ENCODE measurements at places on chromosomes 5 and 9.

- DNase-seq = peak; percentile 59
These were observed 88.7 kb upstream of the FAM169A start for GRCh38 chr5:74954919-74955318.

- peak; percentile 94 for DNase-seq
These were observed 5.2 kb upstream of the RPL26L1 start for GRCh38 chr5:172953776-172954675.

GRCh38 chr9:37029776-37030610 is 4.1 kb downstream of the PAX5 start:
- DNase-seq = no peak

DNA sequence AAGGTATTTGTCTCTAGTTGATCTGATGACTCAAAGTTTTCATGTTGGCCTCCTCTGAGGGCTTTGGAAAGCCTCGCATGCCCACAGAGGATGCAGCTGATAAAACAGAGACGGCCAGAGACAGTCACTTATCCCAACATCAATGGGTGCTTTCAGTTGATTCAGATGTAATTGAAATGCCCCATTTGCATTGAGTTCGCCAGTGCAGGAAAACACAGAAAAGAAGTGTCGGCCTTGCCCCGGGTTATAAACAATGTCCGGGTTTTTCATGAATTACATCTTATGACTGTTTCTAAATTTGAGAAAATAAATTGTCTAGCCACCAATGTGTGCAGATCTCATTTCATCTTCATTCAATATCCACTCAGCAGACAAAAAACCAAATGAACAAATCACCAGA is 42.2 kb upstream of the ICE1 start:
- DNase-seq = no peak

DNA sequence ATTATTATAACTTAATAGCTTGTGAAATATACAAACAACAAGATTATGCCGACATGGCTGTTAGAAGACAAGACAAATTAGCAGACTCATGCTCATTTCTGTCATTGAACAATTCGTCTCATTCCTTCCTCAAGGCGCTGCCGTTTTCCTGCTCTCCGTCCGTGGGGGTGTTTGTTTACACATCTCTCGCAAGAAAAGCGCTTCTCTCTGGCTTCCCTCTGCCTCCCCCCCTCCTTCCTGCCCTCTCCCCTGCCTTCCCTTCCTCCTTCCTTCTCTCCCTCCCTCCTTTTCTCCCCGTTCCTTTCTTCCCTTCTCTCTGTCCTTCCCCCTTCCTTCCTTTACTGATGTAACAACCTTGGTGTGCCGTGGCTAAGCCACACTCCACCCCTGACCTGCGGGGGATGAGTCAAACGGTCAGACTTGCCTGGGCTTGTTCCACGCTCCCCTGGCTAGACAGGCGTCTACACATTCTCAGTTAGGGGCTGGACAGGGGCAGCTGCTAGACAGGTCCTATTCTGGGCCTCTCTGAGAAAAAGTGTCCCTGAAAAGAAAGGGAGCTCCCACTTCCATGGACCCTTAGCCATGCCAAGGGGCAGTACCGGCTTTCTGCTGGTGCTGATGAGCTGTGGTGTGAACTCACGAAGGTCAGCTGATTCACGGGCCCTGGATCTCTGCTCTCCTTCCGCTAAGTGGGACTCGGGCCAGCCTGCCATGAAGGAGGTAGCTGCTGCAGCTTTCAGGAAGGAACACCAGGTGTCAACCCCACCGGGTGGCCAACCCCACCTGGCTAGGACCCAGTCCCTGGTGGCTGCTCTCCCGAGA is 32.0 kb upstream of the SPTLC1 start:
- DNase-seq = peak; percentile 87

DNA sequence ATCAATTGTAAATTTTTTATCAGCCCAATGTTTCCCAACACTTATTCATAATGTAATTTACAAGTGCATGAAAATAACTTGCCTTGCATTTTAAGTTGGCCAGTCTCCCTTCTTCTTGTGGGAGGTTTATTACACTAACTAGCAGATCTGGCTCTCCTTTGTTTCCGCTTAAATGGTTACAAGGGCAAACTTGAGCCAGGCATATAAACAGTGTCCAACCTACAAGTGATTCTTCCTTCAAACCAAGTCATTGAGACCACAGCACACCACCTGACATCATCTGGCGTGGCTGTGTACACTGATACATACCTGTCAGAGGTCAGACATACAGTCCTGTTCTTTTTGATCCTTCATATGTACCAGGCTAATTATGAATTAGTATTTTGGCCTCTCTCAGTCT is 80.1 kb downstream of the ALDH1A1 start:
- no peak for DNase-seq

- DNase-seq = peak; percentile 17
These were observed 1.8 kb downstream of the ARRDC1 start for GRCh38 chr9:137607141-137607857.

DNA sequence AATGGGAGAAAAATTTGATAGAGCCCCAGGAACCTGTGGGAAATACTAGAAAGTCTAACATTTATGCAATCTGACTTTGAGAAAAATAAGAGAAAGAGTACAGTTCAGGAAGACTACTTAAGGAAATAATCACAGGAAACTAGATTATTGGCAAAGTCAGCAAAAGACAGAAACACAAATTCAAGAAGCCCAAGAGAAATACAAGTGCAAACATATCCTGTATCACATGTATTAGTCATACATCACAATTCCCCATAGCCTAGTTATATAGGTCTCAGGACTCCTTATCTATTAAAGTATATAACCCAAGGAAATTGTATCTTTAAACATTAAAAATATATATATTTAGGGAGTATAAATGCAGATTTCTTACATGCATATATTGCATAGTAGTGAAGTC is 100.8 kb downstream of the HOMER1 start:
- DNase-seq = no peak

DNA sequence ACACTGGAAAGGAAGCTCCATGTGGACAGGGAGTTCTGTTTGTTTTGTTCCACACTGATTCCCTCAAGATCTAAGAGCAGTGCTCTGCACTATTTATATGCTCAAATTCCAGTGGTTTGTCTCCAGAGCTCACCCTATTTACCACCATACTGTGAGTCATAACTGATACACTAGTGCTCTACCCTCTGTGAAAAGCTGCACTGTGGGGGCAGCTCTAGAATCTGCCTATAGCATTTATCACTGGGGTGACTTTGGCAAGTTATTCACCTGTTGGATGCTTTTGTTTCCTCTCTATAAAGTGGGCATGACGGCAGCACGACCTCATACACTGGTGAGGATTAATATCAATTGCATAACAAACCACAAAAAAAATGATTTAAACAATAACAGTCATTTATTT is 307.8 kb downstream of the NR2F1-AS1 start:
- peak; percentile 67 for DNase-seq

GRCh38 chr9:22010866-22011625 is 1.9 kb upstream of the CDKN2B start:
- DNase-seq = peak; percentile 58

DNA sequence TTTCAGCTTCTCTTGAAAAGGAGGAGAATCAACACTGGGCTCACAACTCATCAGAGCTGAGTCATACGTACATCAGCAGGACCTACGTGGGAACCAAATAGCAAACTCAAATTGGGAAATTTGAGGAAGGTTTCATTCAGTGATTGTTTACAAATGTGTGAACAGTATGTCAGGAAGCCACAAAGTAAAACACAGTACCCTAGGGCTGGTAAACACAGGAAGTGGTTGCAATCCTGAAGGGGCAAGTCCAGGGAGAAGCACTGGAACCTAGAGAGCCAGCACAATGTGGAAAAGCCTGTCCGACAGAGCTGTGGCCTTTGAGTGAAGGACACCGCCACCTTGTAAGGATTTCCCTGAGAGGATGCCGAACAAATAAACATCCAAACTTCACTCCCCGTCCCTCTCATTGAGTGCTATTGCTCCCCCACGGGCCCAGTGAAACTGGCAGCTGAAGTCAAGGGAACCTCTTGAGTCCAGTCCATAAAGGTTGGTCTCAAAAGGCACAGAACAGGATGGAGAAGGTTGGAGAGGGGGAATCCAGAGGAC is 26.7 kb upstream of the RICTOR start:
- peak; percentile 93 for DNase-seq

GRCh38 chr9:93823245-93824072 is 131.7 kb downstream of the BARX1 start:
- DNase-seq = no peak

- no peak for DNase-seq
These were observed 25.6 kb downstream of the PDE8B start for GRCh38 chr5:77235846-77236721.

DNA sequence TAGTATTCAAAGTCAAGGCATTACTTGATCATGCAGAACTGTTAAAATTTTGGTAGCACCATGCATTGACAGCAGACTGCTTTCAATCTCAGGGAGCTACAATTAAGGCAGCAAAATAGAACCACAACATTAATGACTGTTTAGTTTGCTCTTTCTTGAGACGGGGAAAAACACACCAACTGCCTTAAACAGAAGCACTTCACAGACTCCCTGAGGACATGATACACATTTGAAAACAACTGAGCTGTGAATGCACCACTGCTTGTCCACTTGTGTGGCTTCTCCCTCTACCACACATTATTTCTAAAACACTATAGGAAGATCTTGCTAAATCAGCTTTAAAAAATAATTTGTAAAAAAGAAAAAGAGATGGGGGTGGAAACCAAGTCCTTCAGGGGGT is 79.6 kb upstream of the MAST4 start:
- no peak for DNase-seq

- no peak for DNase-seq
These were observed 128.7 kb downstream of the C5orf15 start for GRCh38 chr5:133839721-133840120.

DNA sequence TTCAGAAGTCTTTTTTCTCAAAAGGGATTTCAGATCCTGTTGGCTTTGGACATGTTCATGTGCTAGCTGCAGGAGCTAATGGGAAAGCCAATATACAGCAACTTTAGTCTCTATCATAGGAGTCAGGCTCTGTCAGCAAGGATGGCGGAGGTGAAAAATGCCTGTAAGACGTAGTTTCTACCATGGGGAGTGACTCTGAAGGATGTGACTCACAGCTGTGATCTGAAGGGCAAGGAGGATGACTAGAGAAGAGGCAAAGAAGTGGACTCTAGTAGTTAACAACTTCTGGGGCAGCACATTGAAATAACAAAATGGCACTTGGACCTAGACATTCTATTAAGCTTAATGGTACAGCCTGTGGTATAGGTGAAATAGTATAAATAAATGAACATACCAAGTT is 3.1 kb upstream of the NDUFS4 start:
- DNase-seq = peak; percentile 10

DNA sequence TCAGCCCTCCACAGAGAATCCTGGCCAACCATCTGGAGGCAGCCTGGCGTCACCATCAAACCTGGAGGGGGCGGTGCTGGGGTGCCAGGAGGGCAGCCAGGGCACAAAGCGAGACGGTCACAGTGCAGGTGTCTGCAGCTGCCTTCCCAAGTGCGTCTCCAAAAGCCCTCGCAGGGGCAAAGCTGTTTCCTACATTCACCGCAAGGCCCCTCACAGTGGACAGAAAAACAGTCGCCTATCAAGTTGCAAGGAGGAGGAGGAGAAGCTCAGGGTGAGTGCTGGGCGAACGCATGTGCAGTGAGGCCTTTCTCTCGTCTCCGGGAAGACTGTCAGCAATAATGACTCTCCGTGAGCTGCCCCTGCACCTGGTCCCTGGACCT is 18.0 kb upstream of the LHX3 start:
- DNase-seq = no peak
